Endothelial cell (in vitro differentiated cells): ENCODE measurements at places on chromosomes 16 and 17. TPM values are rescaled to one million over a fixed set of nuclear protein-coding genes. Genes with fewer than 3 reads are reported as not detected.

GRCh38 chr16:66905633-66906539 is 12.8 kb downstream of the CDH16 start:
- H3K36me3 ChIP-seq: no peaks in the 10 kb centered on the region
- no peak for DNase-seq
- no peak overlapping the region for H3K27ac ChIP-seq
- H3K27me3 ChIP-seq: peaks cover 12% of the 10 kb centered on the region
- peaks cover 2% of the 10 kb centered on the region for H3K4me1 ChIP-seq
- H3K4me3 ChIP-seq: no peak overlapping the region

DNA sequence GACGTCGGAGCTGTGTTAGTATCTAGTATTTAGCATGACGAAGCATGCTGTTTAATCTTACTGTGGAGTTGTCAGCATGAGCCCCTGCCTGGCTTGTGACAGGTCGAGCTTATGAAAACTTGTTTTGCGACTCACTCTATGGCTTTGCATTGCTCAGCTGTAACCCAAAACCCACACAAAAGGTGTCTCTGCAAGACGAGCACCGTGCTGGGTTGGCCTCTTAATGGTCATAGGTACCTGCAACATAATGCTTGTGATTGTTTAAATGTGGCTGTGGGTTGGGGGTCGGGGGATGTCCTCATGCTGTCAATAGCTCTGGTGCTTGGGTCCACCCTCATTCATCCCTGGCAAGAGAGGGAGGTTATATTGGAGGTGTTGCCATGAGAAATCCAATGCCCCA is 5.4 kb downstream of the NTN1 start:
- no peak overlapping the region for H3K4me3 ChIP-seq
- DNase-seq: no peak
- peaks cover 20% of the 10 kb centered on the region for H3K4me1 ChIP-seq
- H3K36me3 ChIP-seq: peaks cover 6% of the 10 kb centered on the region

GRCh38 chr16:54817940-54818574 is 112.6 kb upstream of the IRX5 start:
- H3K4me1 ChIP-seq: peaks cover 11% of the 10 kb centered on the region
- no peaks in the 10 kb centered on the region for H3K36me3 ChIP-seq
- no peak overlapping the region for H3K27ac ChIP-seq

- peaks cover 13% of the 10 kb centered on the region for H3K4me1 ChIP-seq
- H3K4me3 ChIP-seq: no peak overlapping the region
- DNase-seq: no peak
- no peaks in the 10 kb centered on the region for H3K36me3 ChIP-seq
- no peak overlapping the region for H3K27ac ChIP-seq
Observed at GRCh38 chr16:85683363-85683762, 5.4 kb downstream of the GINS2 start.

DNA sequence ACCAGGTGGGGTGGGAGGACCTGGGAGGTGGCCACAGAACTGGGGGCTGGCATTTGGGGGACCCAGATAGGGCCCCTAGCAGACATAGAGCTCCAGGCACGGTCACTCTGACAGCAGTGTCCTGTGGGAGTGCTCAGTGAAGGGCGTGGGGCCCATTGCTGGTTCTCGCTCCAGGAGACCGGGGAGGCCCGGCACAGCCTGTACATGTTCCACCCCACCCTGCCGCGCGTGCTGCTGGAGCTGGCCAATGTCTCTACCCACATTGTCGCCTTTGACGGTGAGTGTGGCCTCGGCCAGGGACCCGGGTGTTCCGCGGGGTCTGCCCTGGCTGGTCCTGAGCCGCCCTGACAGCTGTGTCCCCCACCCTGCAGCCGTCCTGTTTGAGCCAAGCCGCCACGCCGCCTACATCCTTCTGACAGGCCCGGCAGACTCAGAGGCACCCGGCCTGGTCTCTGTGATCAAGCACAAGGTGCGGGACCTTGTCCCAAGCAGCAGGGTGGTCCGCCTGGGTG is 11.2 kb downstream of the RGS11 start:
- DNase-seq: no peak
- peaks cover 4% of the 10 kb centered on the region for H3K27me3 ChIP-seq
- H3K36me3 ChIP-seq: peaks cover 20% of the 10 kb centered on the region
- no peaks in the 10 kb centered on the region for H3K4me1 ChIP-seq
- no peak overlapping the region for H3K27ac ChIP-seq
- H3K4me3 ChIP-seq: no peak overlapping the region

GRCh38 chr16:24424364-24424763 is 115.0 kb upstream of the RBBP6 start:
- no peak overlapping the region for H3K4me3 ChIP-seq
- no peak overlapping the region for H3K27ac ChIP-seq
- no peak for DNase-seq
- H3K36me3 ChIP-seq: no peaks in the 10 kb centered on the region
- H3K27me3 ChIP-seq: no peaks in the 10 kb centered on the region
- peaks cover under 1% of the 10 kb centered on the region for H3K4me1 ChIP-seq

Gene GNG13
- total RNA-seq: not detected
